ENCODE measurements at places on chromosomes 1 and 21.

GRCh38 chr1:181630398-181630797 is 147.1 kb downstream of the CACNA1E start:
- no peak for DNase-seq

DNA sequence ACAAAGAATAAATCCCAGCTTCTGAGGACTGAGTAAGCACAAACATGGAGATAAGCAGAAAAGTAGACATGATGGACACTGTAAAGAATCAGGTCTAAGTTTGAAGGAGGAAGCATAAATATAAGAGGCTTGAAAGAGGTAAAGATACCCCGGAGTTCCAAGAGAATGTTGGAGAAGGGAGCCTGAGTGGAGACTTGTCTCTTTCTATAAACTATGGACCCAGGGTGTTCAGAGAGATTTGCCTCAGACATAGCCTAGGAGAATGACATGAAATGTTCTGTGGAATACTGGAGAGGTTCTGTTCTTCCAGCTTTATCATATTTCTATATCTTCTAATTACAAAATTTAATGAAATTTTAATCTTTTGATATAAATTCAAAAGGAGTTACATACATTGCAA is 554.3 kb upstream of the B3GALT2 start:
- DNase-seq: no peak

DNA sequence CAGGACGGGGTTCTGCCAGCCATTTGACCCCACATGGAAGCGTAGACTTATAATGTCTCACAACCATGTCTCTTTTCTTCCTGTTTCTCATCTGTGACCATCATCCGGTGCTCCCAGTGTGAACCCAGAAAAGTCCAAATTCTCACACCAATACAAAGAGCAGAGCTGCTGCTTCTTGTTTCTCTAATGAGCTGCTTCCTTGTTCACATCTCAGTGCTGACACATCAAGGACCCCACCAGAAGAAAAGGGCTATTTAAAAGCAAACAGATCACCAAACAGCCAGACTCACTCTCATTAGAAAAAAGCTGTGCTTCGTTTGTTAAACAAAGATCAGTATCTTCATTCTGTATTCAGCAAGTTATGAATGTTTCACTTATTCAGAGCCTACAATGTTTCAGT is 835 bp upstream of the LCE1D start:
- no peak for DNase-seq

DNA sequence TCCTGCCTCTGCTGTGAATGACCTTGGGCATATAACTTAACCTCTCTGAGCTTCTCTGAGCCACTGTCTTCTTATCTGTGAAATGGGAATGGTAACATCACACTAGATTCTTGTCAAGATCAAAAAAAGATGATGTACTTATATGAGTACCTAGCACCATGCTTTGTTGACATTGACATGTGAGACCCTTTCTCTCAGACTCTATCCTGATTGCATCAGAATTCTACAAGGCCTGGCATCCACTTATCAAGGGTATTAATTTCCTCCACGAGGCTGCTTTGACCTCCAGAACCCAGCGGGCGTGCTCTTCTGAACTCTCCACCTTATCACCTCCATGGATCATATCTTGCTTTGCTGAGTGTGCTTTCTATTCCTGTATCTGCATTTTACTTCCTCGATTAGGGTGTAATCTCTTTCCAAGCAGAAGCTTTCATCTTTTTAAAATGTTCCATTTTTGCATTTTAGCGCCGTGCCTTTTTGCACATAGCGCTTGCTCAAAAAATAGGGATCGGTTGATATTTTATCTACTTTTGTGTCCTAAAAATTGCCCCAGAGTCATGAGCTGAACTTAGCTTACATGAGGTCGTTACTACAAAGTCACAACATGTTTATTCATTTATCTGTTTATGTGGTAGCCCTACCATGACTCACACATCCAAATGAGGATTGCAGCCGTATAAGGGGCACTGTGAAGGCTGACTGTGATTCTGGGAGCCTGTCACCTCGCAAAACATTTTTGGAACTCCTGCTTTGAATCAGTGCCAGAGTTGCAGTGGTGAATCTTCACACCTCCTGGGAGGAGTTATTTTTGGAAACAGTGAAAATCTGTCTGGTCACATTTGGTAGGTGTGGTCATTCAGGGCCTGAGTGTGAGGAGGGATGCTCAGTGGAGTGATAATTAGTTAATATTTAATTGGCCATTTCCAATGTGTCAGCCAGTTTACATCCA is 63.2 kb downstream of the IER5 start:
- no peak for DNase-seq

GRCh38 chr21:29245104-29245643 is 53.5 kb upstream of the BACH1 start:
- DNase-seq: no peak

GRCh38 chr21:29371464-29371863 is 72.7 kb downstream of the BACH1 start:
- DNase-seq: no peak

DNA sequence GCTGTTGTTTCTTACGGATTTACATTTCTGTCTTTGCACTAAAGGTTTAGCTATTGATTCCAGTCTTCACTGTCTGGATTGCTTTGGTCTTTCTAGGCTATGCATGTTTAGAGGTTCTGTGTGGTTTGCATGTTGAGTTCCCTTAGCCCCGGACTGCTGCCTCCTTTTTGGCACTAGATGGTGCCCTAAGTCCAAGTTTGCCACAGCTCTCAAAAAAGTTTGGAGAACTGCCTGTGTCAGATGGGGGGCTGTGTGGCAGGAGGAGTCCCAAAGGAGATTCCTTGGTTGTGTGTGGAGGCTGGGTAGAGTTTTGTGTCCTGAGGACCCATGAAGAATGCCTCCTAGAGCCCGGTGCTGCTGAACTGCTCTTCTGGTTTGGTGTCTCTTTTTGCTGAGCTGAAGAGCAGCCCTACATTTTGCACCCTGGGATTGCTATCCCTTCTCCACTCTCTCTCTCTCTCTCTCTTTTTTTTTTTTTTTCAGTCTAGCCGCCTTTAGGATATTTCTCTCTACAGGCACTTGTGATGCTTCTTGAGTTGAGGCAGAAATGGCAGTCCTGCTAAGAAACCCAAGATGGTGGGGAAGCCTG is 74.4 kb downstream of the PTGS2 start:
- DNase-seq: peak; percentile 76

- DNase-seq: no peak
Observed at GRCh38 chr1:204889681-204890383, 19.2 kb downstream of the NFASC start.

DNA sequence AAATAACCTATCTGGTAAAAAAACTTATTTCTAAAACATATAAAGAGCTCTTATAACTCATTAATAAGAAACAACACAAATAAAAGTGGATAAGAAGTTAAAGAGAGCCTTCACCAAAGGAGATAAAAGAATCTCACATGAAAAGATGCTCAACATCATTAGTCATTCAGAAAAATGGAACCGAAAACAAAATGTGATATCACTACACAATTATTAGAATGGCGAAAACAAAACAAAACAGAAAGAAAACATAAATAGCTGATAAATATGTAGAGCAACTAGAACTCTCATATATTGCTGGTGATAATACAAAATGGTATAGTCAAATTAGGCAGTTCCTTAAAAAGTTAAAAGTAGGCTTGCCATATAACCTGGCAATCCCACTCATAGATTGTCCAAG is 1109.3 kb downstream of the PLA2G4A start:
- DNase-seq: no peak

DNA sequence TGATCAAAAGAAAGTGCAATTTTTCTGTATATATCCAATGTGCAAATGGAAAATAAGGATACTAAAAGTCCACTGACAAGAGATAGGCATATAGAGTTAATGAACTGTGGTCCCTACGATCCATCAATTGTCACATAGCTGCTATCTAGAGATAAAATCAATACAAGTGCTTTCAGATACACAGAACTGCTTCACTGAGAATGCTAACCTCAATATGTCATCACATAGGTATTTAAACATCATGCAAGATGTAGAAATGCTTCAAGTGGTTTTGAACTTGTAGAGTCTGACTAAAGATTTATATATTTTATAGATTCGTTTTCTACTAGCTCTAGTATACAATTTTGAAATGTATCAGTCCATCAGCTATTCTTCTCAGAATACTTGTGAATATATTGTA is 1604.7 kb downstream of the PLA2G4A start:
- DNase-seq: no peak

GRCh38 chr21:36419996-36420395 is 34.8 kb downstream of the CHAF1B start:
- DNase-seq: peak; percentile 75

GRCh38 chr1:167601442-167602383 is 28.3 kb upstream of the RCSD1 start:
- peak; percentile 81 for DNase-seq

DNA sequence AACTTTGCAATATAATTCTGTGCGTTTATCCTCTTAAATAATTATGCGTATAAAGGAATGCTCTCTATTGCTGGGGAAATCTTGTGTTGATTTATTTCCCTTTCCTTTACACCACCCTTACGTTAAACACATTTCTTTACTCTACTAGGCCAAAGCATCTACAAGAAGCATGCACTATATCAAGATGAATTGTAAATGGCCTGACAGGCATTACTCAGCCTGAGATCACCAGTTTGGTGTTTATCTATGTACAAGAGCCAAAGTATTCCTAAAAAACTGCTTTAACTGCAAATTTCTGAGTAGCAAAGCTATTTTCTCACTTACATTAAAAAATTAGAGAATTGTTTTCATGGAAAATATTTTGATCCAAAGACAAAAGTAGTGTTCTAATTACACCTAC is 114.8 kb downstream of the TYW3 start:
- DNase-seq: no peak

DNA sequence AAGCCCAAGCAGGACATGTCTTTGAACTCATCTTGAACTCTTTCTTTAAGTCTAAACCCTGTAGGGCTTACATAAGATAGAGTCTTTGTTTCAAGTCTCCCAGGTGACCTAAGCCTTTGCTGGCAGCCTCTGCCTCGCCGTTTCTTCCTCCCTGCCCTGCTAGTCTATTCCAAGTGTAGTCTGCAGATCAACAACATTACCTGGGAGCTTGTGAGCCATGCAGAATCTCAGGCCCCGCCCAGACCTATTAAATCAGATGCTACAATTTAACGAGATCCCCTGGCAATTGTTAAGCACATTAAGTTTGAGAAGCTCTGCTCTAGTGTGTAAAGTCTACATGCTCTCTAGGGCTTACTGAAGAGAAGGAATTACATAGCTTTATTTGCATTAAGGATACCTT is 271.6 kb downstream of the PBX1 start:
- no peak for DNase-seq

GRCh38 chr1:63693944-63694571 is 79.8 kb upstream of the ROR1 start:
- DNase-seq: peak; percentile 43

- no peak for DNase-seq
Observed at GRCh38 chr1:67460676-67461500, 30.7 kb upstream of the SERBP1 start.

GRCh38 chr1:117403597-117403996 is 36.3 kb downstream of the MAN1A2 start:
- DNase-seq: no peak

DNA sequence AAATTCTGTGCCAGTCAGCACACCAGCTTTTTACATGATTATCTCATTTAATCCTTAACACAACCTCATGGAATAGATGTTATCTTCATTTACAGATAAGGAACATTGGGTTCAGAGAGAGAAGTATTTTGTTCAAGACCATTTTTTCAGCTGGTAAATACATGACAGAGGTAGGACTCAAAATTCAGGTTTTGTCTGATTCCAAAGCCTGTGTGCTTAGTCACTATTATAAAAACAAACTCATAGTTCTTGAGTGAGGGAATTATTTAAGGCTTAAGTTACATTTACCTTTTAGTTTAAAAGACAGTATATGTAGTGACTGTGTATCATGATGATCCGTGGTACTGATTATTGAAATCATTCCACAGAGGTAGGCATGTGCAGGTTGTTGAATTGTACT is 125.2 kb downstream of the MAGI3 start:
- no peak for DNase-seq

DNA sequence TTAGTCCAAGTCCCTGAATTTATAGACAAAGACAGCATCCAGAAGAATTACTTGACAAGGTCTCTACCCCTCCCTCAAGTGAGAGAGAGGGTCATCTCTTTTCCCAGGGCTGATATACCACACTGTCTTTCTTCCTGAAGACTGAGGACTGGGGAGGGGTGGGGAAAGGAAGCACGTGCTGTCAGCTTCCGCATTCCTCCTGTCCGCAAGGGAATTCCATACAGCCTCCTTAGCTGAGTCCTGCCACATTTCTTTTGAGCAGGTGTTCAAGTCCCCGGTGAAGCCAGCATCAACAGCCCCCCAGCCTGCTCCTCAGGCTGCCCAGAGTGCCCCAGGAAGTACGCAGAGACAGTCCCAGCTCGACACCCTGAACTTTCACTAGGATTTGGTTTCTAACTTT is 34.2 kb downstream of the PCAT6 start:
- DNase-seq: no peak

GRCh38 chr1:104989012-104989411 is 1239.3 kb downstream of the AMY1C start:
- DNase-seq: no peak

GRCh38 chr1:170001266-170001665 is 73.2 kb downstream of the KIFAP3 start:
- no peak for DNase-seq

DNA sequence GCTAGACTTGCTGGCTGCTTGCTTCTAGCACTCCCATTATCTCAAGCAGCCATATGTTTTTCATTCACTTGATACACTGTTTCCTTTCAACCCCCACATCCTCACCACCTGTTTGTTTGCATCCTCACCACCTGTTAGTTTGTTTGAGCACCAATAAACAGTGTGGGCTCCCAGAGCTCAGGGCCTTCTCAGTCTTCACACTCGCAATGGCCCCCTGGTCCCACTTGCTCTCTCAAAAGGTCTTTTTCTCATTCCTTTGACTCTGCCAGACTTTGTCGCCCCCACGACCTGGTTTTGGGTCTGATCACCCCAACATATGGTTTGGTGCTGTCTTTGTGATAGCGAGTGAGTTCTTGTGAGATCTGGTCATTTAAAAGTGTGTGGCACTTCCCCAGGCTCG is 6.2 kb upstream of the PADI4 start:
- no peak for DNase-seq

GRCh38 chr1:161381707-161382106 is 14.0 kb upstream of the CFAP126 start:
- DNase-seq: no peak

DNA sequence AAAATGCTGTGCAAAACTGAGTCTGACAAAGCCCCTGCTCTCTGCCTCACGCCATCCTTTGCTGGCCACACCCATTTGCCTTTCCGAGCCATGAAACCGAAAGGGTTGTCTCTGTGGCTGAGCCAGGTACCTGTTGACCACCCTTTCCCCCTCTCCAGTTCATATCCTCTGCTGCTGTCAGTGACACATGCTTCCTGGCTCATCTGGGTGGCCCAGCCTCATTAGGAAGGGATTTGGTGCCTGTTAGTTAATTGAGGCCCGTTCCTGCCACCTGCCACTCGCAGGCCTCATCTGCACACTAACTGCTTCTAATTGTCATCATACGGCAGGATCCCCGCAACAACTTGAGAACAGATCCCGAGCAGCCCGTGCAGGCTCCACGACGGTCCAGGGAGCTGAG is 79.2 kb downstream of the OLIG1 start:
- no peak for DNase-seq

GRCh38 chr1:8782001-8782620 is 35.3 kb downstream of the RERE start:
- no peak for DNase-seq

Measured in Karpas-422 (cell line).